Type B pancreatic cell (in vitro differentiated cells): ENCODE measurements at places on chromosomes 16 and 17. TPM values are rescaled to one million over a fixed set of nuclear protein-coding genes. Genes with fewer than 3 reads are reported as not detected.
A peak's percentile ranks its signal among the peaks of the same experiment; 100 is the strongest.

CACNG5 gene
- total RNA-seq = 0.68 TPM in 1 of 2 replicates, not detected in the other

CDRT15 gene
- not detected in 2 replicates for total RNA-seq

HEXIM1 gene
- 27.5 and 34.5 TPM in 2 replicates for total RNA-seq

PPL gene
- 142 and 428 TPM in 2 replicates for total RNA-seq

HSD11B2 gene
- 5.4 and 8.5 TPM in 2 replicates for total RNA-seq

DNA sequence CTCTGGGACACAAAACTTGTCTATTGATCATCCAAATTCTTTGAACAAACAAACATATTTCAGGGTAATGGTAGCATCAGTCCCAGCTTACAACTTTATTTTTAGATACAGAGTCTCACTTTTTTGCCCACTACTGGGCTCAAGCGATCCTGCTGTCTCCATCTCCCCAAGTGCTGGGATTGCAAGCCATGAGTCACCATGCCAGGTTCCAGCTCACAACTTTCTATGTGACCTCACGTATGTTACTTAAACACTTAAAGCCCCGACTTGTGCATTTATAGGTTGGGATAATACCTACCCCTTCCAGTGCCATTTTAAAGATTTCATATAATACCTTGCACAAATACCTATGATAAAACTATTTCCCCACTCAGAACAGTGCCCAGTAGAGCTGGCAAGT is 42.0 kb upstream of the KSR1 start:
- DNase-seq = no peak
- no peaks in the 10 kb centered on the region for H3K36me3 ChIP-seq
- no peak overlapping the region for H3K4me3 ChIP-seq
- no peak overlapping the region for H3K27ac ChIP-seq
- no peaks in the 10 kb centered on the region for H3K4me1 ChIP-seq

DNA sequence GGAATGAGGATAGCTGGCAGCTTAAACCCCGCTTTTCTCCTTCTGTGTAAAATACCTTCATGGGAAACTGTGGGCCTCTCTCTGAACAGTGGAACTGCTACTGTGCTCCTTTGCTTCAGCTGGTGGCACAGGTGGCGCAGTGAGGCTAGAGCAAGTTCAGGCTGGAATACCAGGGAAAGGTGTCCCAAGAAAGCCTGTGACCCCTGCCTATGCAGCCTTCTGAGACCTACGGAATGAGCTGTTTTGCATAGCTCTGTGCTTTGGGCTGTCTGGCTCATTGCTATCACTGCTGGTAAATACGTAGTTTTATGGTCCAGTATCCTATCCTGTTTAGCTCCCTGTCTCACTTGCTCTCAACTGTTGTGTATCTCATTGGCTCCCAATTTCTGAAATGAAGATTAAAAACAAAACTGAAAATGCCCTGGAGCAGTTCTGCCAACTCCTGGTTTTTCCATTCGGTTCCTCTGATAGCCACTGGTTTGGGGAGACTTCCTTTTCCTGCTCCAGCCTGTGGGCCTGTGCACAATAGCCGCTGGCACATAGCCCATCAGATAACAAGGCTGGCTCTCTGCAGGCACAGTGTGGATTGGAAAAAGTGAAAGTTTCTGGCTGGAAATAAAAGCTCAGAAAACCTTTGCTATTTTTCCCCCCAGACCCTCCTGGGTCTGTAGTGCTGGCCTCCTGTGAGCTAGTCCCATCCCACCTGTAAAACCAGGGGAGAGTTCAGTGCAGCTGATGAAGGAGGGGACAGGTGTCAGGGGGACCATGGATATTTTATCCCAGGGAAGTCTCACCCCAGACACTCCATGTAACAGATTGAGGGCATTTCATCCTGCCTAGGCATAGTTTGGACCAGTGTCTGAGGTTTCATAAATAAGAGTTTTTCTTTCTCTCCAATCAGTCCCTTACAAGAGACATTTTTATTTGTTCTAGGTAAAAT is 24.0 kb downstream of the LIMD2 start:
- H3K4me3 ChIP-seq = peak overlapping the region; percentile 26
- no peaks in the 10 kb centered on the region for H3K27me3 ChIP-seq
- peaks cover 23% of the 10 kb centered on the region for H3K4me1 ChIP-seq
- peaks cover 14% of the 10 kb centered on the region for H3K36me3 ChIP-seq

DNA sequence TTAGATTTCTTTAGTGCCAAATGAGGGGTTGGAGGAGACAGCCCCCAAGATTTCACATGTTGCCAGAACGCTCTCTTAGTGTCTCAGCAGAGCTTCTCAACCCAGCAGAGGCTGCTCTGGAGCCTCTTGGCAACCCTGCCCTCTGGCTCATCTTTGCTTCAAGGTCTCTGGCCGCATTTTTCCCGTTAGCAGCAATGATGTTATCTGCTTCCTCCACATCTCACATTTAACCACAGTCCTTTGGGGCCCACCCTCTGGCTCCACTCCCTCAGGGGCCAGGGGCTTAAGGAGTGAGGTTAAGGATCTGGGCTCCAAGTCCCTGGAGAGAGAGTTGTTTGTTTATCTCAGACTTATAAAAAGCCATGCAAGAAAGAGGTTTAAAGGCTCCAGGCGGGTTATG is 3.3 kb upstream of the XYLT1 start:
- H3K4me1 ChIP-seq = peaks cover 31% of the 10 kb centered on the region
- no peak overlapping the region for H3K27ac ChIP-seq
- H3K27me3 ChIP-seq = peaks cover 32% of the 10 kb centered on the region

DNA sequence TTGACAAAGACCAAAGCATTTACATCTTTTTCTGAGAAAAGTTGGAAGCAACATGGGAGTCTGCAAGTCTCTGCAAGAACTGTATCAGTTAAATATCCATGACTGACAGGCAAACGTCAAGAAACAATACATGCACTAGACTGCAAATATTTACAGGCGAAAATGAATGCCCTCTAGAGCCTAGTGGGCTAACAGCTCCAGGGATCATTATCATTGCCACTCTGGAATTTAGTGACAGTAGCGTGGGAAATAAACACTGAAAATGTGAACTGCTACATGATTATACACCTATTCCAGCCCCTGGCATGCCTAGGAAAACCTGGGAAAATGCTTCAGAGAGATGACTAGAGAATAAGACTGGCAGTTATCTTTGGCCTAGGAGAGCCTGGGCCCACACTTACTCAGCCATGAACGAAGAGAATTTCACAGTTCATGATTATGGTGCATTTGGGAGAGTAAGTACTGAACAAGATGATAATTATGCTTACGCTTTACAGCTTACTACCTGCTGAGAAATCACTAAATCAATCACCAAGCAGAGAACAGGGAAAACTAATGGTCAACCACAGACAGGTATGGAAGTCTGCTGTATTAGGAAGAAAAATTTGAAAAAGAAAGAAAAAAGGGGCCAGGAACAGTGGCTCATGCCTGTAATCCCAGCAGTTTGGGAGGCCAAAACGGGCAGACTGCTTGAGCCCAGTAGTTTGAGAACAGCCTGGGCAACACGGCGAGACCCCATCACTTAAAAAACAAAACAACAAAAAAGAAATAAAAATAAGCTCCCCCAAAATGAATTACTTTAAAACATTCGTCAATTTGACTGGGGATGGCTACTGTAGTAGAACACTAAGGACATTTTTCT is 66.6 kb upstream of the CLEC18B start:
- DNase-seq = no peak
- H3K27ac ChIP-seq = no peak overlapping the region
- peaks cover 4% of the 10 kb centered on the region for H3K4me1 ChIP-seq
- H3K4me3 ChIP-seq = no peak overlapping the region
- peaks cover 31% of the 10 kb centered on the region for H3K36me3 ChIP-seq

DNA sequence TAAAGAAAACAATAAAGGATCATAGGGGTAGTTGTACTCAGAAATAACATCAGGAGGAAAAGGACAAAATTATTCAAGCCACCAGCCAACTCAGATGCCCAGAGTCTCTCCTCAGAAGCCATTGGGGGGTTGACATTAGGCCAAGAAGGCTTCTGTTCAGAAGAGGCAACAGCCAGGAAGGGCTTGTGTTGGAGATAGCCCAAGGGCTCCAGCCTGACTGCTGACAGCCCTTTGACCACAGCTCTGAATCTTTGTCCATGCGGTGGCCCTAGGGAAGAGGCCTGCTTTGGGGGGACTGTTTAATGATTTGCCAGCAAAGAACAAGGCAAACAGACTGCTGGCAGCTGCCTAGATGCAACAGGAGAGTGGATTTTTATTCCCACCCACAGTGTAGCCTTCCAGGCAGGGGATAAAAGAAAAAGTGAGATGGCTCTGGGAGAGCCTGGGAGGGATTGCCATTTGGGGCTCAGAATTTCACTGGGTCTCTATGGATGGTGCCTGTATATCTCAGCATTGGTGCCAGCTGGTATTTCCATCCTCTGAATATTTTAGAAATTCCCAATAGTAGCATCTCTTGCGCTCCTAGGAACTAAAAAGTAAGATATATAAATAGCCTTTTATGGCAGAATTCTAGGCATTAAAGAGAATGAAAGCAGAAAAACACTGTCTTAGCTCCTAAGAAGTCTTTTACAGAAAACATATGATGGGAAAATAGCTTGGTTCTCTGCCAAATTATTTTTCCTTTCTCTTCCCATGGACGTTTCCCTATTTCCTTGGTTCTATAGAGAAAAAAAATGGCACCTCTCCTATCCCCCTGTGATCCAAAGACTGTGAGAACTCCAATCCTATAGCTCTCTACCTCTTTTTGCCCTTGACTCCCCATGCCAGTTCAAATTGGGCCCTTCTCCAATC is 29.4 kb upstream of the SUPT4H1 start:
- no peak for DNase-seq
- peak overlapping the region; percentile 61 for H3K27ac ChIP-seq
- no peaks in the 10 kb centered on the region for H3K27me3 ChIP-seq
- peak overlapping the region; percentile 44 for H3K4me3 ChIP-seq
- peaks cover 59% of the 10 kb centered on the region for H3K4me1 ChIP-seq

GRCh38 chr17:38885728-38886642 is 16.1 kb downstream of the LASP1 start:
- no peak for DNase-seq
- H3K27me3 ChIP-seq = no peaks in the 10 kb centered on the region
- H3K36me3 ChIP-seq = peaks cover 18% of the 10 kb centered on the region
- H3K4me1 ChIP-seq = peaks cover 38% of the 10 kb centered on the region
